ENCODE measurements at places on chromosomes 11 and 22. TPM values are rescaled to one million over a fixed set of nuclear protein-coding genes. Genes with fewer than 3 reads are reported as not detected.

Gene TXN2
- 65.1 TPM for total RNA-seq

Gene PDGFB
- 3.2 TPM for total RNA-seq

Gene HBG2
- total RNA-seq, result not detected

Gene CRYBA4
- not detected for total RNA-seq

Gene POU2AF3
- total RNA-seq, result 1.4 TPM

Gene MPEG1
- not detected for total RNA-seq

Gene GDPD4
- not detected for total RNA-seq

Data from A549 treated with Hydrocortisone at 1 μM for 4 hours (cell line).